ENCODE measurements at places on chromosomes 1 and 21.

DNA sequence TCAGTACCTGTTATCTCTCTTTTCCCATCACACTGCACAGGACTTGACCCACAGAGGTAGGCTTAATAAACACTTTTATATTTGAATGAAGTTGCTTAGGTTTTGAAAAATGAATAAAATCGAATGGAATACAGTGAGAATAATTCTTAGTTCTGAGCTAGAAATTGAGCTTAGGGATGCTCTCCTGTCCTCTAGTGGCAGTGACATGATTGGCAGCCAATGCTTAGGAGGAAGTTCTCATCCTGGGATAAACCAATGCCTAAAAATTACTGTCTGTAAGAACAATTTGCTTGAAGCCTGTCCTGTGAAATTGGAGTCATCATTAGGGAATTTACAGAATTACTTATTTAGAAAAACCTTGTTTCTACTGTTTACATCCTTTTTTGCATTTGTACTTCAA is 21.3 kb upstream of the CYP4X1 start:
- peaks cover 28% of the 10 kb centered on the region for H3K27me3 ChIP-seq
- no peak overlapping the region for H3K27ac ChIP-seq
- no peak for DNase-seq
- H3K4me3 ChIP-seq, result no peak overlapping the region

DNA sequence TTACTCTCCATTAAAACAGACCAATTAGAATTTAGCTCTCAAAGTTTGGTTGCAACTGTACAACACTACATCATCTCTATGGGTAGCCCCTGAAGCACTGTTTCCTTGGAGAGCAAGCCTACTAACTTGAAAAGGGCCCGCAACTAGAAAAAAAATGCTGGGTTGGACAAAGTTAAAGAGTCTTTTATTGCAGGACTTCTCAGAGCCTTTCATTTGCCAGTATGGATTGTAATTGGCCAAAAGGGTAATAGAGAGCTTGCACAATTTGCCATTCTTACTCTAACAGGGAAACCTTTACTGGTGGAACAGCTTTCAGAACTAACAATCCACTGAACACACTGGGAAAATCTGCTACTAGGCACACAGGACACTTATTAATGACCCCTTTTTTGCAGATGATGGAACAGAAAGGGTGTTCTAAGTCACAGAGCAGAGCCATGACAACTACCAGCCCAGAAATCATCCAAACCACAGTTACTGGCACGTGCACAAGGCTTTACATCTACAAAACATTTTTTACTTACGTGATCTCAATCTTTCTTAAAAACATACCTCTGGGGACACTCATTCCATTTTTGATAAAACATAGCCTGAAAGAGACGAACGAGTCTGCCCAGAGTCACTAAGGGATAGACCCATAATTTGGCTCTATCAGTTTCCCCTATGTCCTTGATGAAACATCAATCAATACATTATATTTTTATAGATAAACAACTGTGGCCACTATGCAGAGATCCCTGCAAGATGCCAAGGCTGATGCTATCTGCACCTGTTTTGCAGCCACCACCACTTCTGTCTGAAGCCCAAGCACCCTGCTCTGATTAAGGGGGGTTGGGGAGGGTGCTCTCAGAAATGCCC is 176.3 kb upstream of the EDN2 start:
- H3K4me3 ChIP-seq, result peak overlapping the region; percentile 88
- peaks cover 68% of the 10 kb centered on the region for H3K4me1 ChIP-seq
- peak overlapping the region; percentile 72 for H3K27ac ChIP-seq
- DNase-seq, result no peak
- no peaks in the 10 kb centered on the region for H3K27me3 ChIP-seq
- H3K36me3 ChIP-seq, result peaks cover 3% of the 10 kb centered on the region

- H3K27me3 ChIP-seq, result no peaks in the 10 kb centered on the region
- H3K4me1 ChIP-seq, result no peaks in the 10 kb centered on the region
- H3K36me3 ChIP-seq, result no peaks in the 10 kb centered on the region
- H3K4me3 ChIP-seq, result no peak overlapping the region
- H3K27ac ChIP-seq, result no peak overlapping the region
Observed at GRCh38 chr21:25911730-25912401, 177.1 kb downstream of the GABPA start.

DNA sequence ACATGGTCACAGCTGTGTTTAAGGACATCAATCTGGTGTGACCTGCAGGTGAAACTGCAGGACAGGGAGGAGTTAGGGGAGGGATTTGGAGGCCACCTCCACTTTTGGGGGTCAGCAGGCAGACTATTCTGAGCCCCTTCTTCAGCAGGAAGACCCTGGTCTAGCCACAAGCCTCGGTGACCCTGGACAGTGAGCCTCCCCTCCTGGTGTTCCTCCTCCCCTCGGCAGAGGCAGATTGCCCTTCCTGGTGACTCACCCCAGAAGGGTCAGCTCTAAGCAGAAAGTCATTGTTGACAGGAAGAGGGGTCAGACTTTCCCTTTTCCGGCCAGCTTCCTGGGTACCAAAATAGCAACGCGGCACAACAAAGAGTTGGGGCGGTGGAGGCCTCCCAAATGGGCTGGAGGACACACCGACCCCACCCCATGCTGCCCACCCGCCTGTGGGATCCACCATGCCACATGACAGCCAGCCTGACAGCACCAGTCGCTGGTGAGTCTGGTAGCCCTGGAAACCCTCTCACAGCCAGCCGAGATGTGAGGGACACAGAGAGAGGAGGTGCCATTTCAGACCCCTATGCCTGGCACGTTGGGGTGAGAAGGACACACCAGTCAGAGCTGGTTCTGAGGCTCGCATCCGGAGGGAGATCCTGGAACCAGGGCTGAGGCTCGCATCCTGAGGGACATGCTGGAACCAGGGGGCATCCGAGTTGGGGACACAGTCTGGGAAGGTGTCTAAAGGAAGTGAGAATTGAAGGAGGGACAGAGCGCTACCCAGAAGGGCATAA is 14.7 kb upstream of the CSF1 start:
- peak; percentile 63 for DNase-seq
- peaks cover 18% of the 10 kb centered on the region for H3K4me1 ChIP-seq
- H3K36me3 ChIP-seq, result no peaks in the 10 kb centered on the region
- H3K27ac ChIP-seq, result no peak overlapping the region
- H3K27me3 ChIP-seq, result no peaks in the 10 kb centered on the region

- peaks cover 83% of the 10 kb centered on the region for H3K27me3 ChIP-seq
- H3K4me3 ChIP-seq, result peak within 1 kb of the TSS; percentile 65
- H3K4me1 ChIP-seq, result peaks cover 19% of the 10 kb centered on the region
- no peak for DNase-seq
- H3K27ac ChIP-seq, result no peak within 1 kb of the TSS
Observed at GRCh38 chr21:33069994-33070743, at the start of gene OLIG1. OLIG1 (plus strand) TSS chr21:33070141; CDS start chr21:33070247, 106 bp downstream.

DNA sequence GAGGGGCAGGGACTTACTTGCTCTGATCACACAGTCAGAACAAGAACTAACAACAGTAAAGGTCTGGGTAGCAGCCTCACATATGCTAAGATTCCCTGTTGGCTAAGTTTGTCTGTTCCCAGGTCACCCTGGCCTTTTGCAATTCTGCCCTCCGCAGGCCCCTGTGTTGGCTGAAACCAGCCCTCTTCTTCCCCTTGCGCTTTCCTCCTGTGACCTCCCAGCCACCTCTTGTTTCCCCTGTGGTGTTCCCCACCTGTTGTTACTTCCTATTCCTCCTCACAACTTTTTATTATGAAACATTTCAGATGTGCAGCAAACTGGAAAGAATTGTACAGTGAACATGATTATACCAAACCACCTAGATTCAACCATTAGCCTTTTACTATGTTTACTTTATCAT is 23.4 kb downstream of the MAPKAPK2 start:
- H3K4me1 ChIP-seq, result peaks cover 82% of the 10 kb centered on the region
- no peak overlapping the region for H3K27ac ChIP-seq
- H3K4me3 ChIP-seq, result no peak overlapping the region

GRCh38 chr1:22376976-22377375 is 74.7 kb upstream of the ZBTB40 start:
- DNase-seq, result no peak
- H3K4me3 ChIP-seq, result no peak overlapping the region
- H3K27ac ChIP-seq, result no peak overlapping the region
- peaks cover 6% of the 10 kb centered on the region for H3K27me3 ChIP-seq

DNA sequence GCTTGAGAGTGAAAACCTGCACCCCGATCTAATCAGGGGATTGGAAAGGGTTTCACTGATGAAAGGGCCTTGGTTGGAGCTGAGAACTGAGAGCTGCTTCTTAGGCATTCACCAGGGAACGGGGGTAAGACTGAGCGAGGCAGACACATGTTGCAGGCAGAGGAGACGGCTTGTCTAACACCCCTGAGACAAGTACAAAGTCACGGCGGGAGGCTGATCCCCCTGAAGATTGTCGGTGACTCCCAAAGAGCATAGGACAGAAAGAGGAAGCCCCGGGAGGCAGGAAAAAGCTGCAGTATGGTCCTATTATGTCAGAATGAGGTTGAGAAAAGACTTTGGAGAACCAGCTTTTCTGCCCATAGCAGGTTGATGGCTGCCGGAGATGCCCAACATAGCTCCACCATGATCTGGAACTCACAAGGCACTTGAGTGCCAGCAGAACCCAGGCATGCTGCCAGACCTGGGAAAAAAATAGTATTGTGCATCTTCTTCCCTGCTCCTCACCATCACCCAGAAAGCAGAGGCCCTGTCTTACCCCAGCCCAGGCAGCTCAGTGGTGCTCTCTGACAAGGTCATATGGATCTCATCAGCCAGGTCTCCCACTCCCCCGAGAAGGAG is 463.9 kb upstream of the PROX1 start:
- H3K4me1 ChIP-seq, result no peaks in the 10 kb centered on the region
- H3K27ac ChIP-seq, result no peak overlapping the region
- no peak for DNase-seq
- H3K36me3 ChIP-seq, result no peaks in the 10 kb centered on the region
- H3K4me3 ChIP-seq, result no peak overlapping the region

GRCh38 chr1:4848431-4848830 is 194.0 kb downstream of the AJAP1 start:
- H3K4me1 ChIP-seq, result no peaks in the 10 kb centered on the region
- H3K27me3 ChIP-seq, result no peaks in the 10 kb centered on the region
- no peak for DNase-seq
- no peak overlapping the region for H3K4me3 ChIP-seq
- no peak overlapping the region for H3K27ac ChIP-seq
- no peaks in the 10 kb centered on the region for H3K36me3 ChIP-seq

DNA sequence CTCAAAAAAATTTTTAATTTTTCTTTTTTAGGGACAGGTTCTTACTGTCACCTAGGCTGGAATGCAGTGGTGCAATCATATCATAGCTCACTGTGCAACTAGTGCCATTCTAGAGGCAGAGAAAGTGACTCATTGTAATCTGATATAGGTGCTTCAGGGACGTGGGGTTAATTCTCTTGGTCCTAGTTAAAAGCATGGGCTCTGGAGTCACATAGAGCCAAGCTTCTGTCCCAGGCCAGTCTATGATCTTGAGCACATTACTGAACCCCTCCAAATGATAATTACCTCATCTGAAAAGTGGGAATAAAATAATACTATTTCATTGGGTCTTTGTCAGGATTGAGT is 1.1 kb upstream of the ADIPOR1 start:
- no peak for DNase-seq
- peaks cover 27% of the 10 kb centered on the region for H3K4me1 ChIP-seq
- H3K27ac ChIP-seq, result no peak overlapping the region
- no peak overlapping the region for H3K4me3 ChIP-seq
- H3K36me3 ChIP-seq, result peaks cover 2% of the 10 kb centered on the region

DNA sequence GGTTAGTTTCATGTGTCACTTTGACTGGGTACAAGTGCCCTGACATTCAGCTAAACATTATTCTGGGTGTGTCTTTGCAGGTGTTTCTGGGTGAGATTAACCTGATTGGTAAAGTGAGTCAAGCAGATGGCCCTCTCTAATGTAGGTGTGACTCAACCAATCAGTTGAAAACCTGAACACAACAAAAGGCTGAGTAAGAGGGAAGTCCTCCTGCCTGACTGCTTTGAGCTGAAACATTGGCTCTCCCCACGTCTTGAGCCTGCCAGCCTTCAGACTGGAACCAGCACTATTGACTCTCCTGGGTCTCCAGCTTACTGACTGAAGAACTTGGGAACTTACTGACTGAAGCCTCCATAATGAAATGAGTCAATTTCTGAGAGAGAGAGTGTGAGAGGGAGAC is 70.0 kb upstream of the C21orf91 start:
- no peaks in the 10 kb centered on the region for H3K4me1 ChIP-seq
- no peaks in the 10 kb centered on the region for H3K36me3 ChIP-seq
- no peaks in the 10 kb centered on the region for H3K27me3 ChIP-seq
- no peak for DNase-seq
- no peak overlapping the region for H3K4me3 ChIP-seq

DNA sequence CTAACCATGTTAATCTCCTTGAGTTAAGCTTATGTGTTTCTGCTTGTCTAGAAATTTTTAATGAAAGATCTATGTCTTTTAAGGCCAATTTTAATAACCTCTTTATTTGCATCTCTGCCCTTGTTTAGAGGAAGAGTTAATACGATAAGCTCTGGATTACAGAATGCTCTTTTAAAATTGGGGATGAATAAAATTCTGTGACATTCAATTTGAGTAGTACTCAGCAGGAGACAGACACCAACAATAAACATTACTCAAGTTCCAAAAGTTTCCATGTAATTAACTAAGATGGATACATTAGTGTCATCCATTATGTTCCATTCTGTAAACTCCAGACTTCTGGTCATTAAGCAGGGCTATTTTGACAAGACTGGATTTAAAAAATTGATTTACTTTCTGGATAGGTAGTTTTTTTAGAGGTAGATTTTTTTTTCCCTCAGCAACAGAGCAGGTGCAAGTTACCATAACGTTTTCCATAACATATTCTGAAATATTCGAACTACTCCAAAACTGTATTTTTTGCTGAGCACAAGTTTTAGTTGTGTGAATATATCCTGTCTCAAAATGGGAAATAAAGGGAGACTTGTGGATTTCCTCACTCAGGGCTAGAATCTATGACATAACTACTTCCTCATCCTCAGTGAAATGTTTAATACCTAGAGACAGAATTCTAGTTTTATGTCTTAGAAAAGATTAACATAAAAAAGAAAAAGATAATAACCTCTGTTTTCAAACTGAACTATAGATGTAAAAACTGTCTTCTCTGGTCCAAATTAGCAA is 221.7 kb downstream of the NEGR1 start:
- H3K4me1 ChIP-seq, result no peaks in the 10 kb centered on the region
- no peaks in the 10 kb centered on the region for H3K27me3 ChIP-seq
- no peak overlapping the region for H3K27ac ChIP-seq
- no peak for DNase-seq
- no peaks in the 10 kb centered on the region for H3K36me3 ChIP-seq

DNA sequence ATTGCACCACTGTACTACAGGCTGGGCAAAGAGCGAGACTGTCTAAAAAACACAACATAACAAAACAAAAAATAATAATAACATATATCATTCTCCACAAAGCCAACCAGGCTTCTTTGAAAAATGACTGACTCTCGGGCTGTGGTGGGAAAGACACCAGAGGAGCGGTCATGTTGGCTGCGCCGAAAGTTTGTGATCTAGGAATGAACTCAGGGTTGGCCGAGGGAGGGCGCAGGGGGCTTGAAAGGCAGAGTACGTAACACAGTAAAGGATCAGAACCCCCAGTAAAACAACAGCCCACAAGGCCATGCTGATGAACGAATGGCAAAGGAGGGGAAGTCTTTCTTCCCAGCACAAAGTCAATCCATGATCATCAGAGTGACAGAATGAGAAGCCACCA is 4.7 kb downstream of the SLC35E2B start:
- no peaks in the 10 kb centered on the region for H3K27me3 ChIP-seq
- peaks cover 13% of the 10 kb centered on the region for H3K36me3 ChIP-seq
- DNase-seq, result no peak
- no peak overlapping the region for H3K4me3 ChIP-seq
- peaks cover 13% of the 10 kb centered on the region for H3K4me1 ChIP-seq
- H3K27ac ChIP-seq, result no peak overlapping the region

GRCh38 chr1:27951396-27951795 is 8.4 kb upstream of the XKR8 start:
- no peak overlapping the region for H3K4me3 ChIP-seq
- H3K27me3 ChIP-seq, result peaks cover 5% of the 10 kb centered on the region
- H3K4me1 ChIP-seq, result no peaks in the 10 kb centered on the region
- DNase-seq, result no peak
- H3K27ac ChIP-seq, result no peak overlapping the region

Data from activated CD8-positive, alpha-beta memory T cell treated with anti-CD3 and anti-CD28 coated beads, Interleukin-2, amount 10 ng/mL, durations not matched to agents 7 days and 5 days (primary cell).